ENCODE measurements at places on chromosomes 12 and 14. TPM values are rescaled to one million over a fixed set of nuclear protein-coding genes. Genes with fewer than 3 reads are reported as not detected.

GRCh38 chr12:2023365-2023764 lies 19.1 kb upstream of the DCP1B start:
- H3K27me3 ChIP-seq, result no peaks in the 10 kb centered on the region
- H3K4me3 ChIP-seq, result no peak overlapping the region
- no peak for DNase-seq

- DNase-seq, result no peak
- no peak overlapping the region for H3K4me3 ChIP-seq
- no peaks in the 10 kb centered on the region for H3K36me3 ChIP-seq
- peaks cover 2% of the 10 kb centered on the region for H3K4me1 ChIP-seq
These were observed 1.2 kb downstream of the NOVA1 start for GRCh38 chr14:26596543-26597061.

- H3K36me3 ChIP-seq, result peaks cover 17% of the 10 kb centered on the region
- DNase-seq, result no peak
- no peak overlapping the region for H3K27ac ChIP-seq
- no peaks in the 10 kb centered on the region for H3K27me3 ChIP-seq
- no peak overlapping the region for H3K4me3 ChIP-seq
These were observed 29.2 kb upstream of the BMAL2 start for GRCh38 chr12:27303139-27304111.

DNA sequence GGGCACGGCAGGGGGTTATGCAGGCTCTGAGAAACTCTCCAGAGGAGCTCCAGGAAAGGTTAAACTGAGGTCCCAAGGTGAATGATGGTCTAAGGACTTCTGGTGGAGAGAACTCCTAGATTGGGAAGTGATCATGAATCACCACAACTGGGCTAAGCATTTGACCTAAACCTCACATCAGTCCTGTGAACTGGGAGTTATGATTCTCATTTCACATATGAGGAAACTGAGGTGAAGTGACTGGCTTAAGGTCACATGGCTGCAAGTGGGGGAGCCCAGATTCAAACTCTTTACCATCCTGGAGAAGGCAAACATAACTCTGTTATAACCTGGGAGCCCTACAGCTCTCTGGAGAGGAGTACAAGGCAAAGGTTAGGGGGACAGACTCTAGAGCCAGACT lies 4.2 kb downstream of the RARG start:
- H3K27me3 ChIP-seq, result no peaks in the 10 kb centered on the region
- H3K4me3 ChIP-seq, result no peak overlapping the region
- no peak for DNase-seq
- H3K36me3 ChIP-seq, result no peaks in the 10 kb centered on the region
- H3K27ac ChIP-seq, result peak overlapping the region; percentile 14
- H3K4me1 ChIP-seq, result peaks cover 86% of the 10 kb centered on the region

- no peak overlapping the region for H3K4me3 ChIP-seq
- peaks cover 7% of the 10 kb centered on the region for H3K4me1 ChIP-seq
- H3K36me3 ChIP-seq, result no peaks in the 10 kb centered on the region
- H3K27me3 ChIP-seq, result no peaks in the 10 kb centered on the region
- no peak for DNase-seq
These were observed 74.1 kb downstream of the DUSP6 start for GRCh38 chr12:89278169-89278568.

GRCh38 chr12:113425960-113426453 lies 3.8 kb downstream of the SDSL start:
- no peaks in the 10 kb centered on the region for H3K36me3 ChIP-seq
- no peaks in the 10 kb centered on the region for H3K27me3 ChIP-seq
- H3K4me3 ChIP-seq, result no peak overlapping the region
- H3K27ac ChIP-seq, result no peak overlapping the region
- no peak for DNase-seq

DNA sequence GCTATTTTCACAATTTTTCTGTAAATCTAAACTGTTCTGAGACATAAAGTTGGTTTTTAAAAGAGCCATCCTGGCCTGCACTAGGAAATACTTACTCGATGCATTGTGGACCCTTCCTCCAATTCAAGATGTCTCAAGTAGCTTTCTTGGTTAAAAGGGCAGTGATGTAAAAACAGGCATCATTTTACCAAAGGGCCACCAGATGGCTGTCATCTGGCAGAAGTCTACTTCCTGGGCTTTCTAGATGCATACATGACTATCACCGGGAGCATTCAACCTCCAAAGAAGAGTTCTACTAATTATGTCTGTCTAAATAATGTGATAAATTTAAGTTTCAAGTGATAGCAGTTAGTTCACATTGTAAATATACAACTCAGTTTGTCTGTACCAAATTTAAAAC lies 96.8 kb upstream of the FRMD6 start:
- H3K27me3 ChIP-seq, result peaks cover 8% of the 10 kb centered on the region
- H3K36me3 ChIP-seq, result no peaks in the 10 kb centered on the region
- no peak for DNase-seq
- no peak overlapping the region for H3K4me3 ChIP-seq
- H3K27ac ChIP-seq, result no peak overlapping the region

- H3K4me1 ChIP-seq, result no peaks in the 10 kb centered on the region
- H3K4me3 ChIP-seq, result no peak overlapping the region
- DNase-seq, result no peak
- no peaks in the 10 kb centered on the region for H3K27me3 ChIP-seq
- no peaks in the 10 kb centered on the region for H3K36me3 ChIP-seq
- H3K27ac ChIP-seq, result no peak overlapping the region
These were observed 54.9 kb downstream of the SLC16A7 start for GRCh38 chr12:59650588-59651228.

DNA sequence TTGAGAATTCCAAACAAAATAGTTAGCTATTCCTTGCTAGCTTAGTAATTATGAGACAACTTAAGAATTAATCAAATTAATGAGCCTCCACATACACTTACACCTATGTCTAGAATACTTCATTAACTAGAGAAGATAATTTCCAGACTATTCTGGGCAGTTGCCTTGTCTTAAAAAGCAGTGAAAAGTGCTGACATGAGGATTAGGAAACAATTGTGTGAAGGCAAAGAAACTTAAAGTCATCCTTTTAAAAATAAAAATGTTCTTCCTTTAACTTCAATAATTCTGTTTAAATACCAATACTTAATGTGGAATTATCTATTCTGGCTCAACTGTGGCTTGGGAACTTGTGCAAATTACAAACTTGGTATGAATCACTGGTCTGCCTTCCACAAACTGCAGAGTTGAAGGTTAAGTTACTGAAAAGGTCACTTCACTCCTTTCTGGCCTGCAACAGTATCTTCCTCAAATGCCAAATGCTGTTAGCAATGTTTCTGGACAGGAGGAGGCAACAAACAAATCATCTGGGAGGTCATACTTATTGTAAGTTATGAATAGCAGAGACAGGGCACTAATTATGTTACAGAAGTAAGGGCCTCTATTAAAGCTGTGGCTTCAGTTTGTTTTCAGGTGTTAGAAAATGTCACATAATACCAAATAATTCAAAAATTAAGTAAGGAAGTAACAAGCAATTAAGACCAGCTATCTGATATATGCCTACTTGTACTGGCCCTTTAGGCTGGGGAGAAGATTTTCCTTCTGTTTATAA lies 19.2 kb downstream of the PPTC7 start:
- H3K36me3 ChIP-seq, result no peaks in the 10 kb centered on the region
- no peaks in the 10 kb centered on the region for H3K27me3 ChIP-seq
- DNase-seq, result no peak
- peaks cover 28% of the 10 kb centered on the region for H3K4me1 ChIP-seq

GRCh38 chr12:44930972-44931600 lies 55.0 kb upstream of the NELL2 start:
- H3K27me3 ChIP-seq, result no peaks in the 10 kb centered on the region
- no peaks in the 10 kb centered on the region for H3K36me3 ChIP-seq
- H3K27ac ChIP-seq, result no peak overlapping the region
- no peaks in the 10 kb centered on the region for H3K4me1 ChIP-seq

GRCh38 chr12:94169966-94170689 lies 21.8 kb downstream of the PLXNC1 start:
- no peak overlapping the region for H3K4me3 ChIP-seq
- peaks cover 23% of the 10 kb centered on the region for H3K4me1 ChIP-seq
- no peak for DNase-seq
- no peak overlapping the region for H3K27ac ChIP-seq
- no peaks in the 10 kb centered on the region for H3K27me3 ChIP-seq

- H3K36me3 ChIP-seq, result no peaks in the 10 kb centered on the region
- H3K4me3 ChIP-seq, result no peak overlapping the region
- no peak for DNase-seq
- H3K27ac ChIP-seq, result no peak overlapping the region
These were observed 16.4 kb downstream of the EEA1 start for GRCh38 chr12:92912672-92913071.

GRCh38 chr12:45726603-45727300 lies 2.8 kb upstream of the ARID2 start:
- H3K27ac ChIP-seq, result peak overlapping the region; percentile 99
- no peaks in the 10 kb centered on the region for H3K36me3 ChIP-seq
- H3K4me3 ChIP-seq, result peak overlapping the region; percentile 90
- peak; percentile 1 for DNase-seq
- peaks cover 35% of the 10 kb centered on the region for H3K4me1 ChIP-seq

DNA sequence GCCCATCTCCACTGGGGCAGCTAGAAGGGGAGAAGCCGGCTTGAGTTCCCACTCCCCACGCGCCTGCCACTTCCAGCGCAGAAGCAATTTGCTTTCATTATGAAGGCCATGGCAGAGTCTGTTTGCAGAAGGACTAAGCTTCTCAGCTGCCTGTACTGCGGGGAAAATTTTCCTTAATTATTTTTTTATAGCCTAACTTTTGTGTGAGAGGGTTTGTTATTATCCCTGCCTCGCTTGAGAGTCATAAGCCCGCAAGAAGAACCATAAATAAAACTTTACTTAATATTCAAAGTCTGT lies 56.0 kb upstream of the DLK1 start:
- no peak overlapping the region for H3K27ac ChIP-seq
- no peak overlapping the region for H3K4me3 ChIP-seq
- no peaks in the 10 kb centered on the region for H3K4me1 ChIP-seq
- no peak for DNase-seq
- no peaks in the 10 kb centered on the region for H3K27me3 ChIP-seq

DNA sequence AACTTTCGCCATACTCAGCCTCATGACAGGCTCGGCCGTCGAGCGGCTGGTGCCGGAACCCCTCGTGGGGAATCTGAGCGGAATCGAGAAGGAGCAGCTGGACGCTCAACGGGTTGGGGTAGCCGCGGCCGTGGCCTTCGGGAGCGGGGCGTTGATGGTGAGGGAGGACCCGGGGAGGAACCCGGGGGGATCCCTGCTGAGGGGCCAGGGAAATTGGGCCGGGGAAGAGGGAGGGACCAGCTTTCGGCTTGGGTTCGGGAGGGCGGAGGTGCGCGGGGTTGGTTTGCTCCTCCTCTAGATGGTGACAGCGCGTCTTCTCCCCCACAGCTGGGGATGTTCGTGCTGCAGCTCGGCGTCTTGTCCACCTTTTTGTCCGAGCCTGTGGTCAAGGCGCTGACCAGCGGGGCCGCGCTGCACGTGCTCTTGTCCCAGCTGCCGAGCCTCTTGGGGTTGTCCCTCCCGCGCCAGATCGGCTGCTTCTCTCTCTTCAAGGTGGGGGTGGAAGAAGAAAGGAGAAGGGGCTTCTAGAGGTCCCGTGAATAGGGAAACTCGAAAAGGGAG lies 9.8 kb downstream of the ARHGEF25 start:
- H3K4me3 ChIP-seq, result peak overlapping the region; percentile 68
- DNase-seq, result no peak
- H3K4me1 ChIP-seq, result peaks cover 32% of the 10 kb centered on the region

DNA sequence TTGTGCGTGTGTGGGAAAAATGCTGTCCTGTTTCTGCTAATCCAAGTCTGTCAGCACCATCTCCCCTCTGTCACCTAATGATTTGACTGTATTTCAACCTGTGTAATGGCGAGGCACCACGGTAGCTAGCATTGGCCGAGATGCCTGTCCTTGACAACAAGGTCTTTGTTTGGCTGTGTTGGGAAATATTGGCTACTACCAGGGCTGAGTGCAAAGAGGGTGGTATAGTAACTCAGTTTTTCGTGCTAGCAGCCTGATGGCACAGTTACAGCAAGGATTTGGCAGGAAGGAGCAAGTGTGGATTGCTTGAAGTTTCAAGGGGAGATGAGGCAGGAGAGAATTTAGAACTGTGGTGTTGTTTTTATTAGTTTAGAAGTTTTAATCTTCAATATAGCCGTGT lies 440.3 kb upstream of the RGS6 start:
- no peak overlapping the region for H3K27ac ChIP-seq
- H3K36me3 ChIP-seq, result no peaks in the 10 kb centered on the region
- H3K4me1 ChIP-seq, result no peaks in the 10 kb centered on the region
- H3K4me3 ChIP-seq, result no peak overlapping the region
- no peaks in the 10 kb centered on the region for H3K27me3 ChIP-seq

DNA sequence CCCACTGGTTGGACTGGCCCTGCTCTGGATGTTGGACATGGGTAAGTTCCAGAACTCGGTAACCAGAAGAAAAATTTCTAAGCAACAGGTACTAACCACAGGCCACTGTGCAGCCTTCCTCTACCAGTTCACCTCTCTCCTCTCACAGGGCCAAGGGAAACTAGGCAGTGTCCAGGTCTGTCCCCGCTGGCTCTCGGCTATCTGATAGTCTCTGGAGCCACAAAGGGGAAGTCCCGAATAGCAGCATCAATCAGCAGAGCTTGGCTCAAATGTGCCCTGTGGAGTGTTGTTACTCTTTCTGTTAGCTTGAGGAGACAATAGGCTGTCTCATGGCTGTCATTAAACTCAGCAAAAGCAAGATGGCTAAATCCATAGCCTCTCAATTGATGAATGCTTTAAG lies 73.2 kb downstream of the TSPAN11 start:
- no peaks in the 10 kb centered on the region for H3K36me3 ChIP-seq
- peaks cover 27% of the 10 kb centered on the region for H3K27me3 ChIP-seq
- H3K4me3 ChIP-seq, result no peak overlapping the region
- H3K27ac ChIP-seq, result no peak overlapping the region

- H3K27me3 ChIP-seq, result peaks cover 3% of the 10 kb centered on the region
- no peak overlapping the region for H3K4me3 ChIP-seq
- no peaks in the 10 kb centered on the region for H3K36me3 ChIP-seq
- no peak overlapping the region for H3K27ac ChIP-seq
- DNase-seq, result no peak
- no peaks in the 10 kb centered on the region for H3K4me1 ChIP-seq
These were observed 62.3 kb upstream of the CCDC175 start for GRCh38 chr14:59638885-59639284.

DNA sequence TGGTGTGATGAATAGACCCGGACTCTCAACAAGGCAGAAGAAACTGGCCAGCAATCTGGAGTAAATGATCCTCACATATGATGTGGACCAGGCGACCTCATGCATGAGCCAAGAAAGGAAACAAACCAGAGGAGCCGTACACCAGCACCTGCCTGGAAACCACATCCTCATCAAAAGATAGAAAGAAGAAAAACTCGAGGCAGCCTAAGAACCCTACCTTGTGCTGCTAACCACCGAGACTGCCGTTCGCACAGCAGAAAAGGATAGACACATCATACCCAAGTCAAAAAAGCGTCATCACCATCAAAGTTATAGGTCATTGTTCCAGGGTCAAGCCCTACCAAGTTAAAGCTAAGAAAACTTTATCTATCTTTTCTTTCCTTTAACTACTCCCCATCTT lies 66.7 kb downstream of the RESF1 start:
- H3K36me3 ChIP-seq, result no peaks in the 10 kb centered on the region
- no peak overlapping the region for H3K4me3 ChIP-seq
- peaks cover 20% of the 10 kb centered on the region for H3K4me1 ChIP-seq
- peak; percentile 49 for DNase-seq
- peak overlapping the region; percentile 45 for H3K27ac ChIP-seq

Gene WSB2
- 25.8 TPM for total RNA-seq

Gene GPR84
- not detected for total RNA-seq

Gene PARP11
- total RNA-seq, result 30.2 TPM

Gene SIX1
- not detected for total RNA-seq

Gene FZD10
- total RNA-seq, result not detected

Gene KRT3
- not detected for total RNA-seq

Gene NANOG
- 0.59 TPM for total RNA-seq

Gene KERA
- not detected for total RNA-seq

Gene TAS2R8
- not detected for total RNA-seq

Gene ATF7
- total RNA-seq, result 18.9 TPM

Gene PLEKHD1
- 0.28 TPM for total RNA-seq

Gene RERG
- 0.20 TPM for total RNA-seq

Gene MYF6
- not detected for total RNA-seq

Measured in T-cell (primary cell).